Esophagus squamous epithelium (tissue), 5 donors: ENCODE measurements at places on chromosomes 3 and 15.

DNA sequence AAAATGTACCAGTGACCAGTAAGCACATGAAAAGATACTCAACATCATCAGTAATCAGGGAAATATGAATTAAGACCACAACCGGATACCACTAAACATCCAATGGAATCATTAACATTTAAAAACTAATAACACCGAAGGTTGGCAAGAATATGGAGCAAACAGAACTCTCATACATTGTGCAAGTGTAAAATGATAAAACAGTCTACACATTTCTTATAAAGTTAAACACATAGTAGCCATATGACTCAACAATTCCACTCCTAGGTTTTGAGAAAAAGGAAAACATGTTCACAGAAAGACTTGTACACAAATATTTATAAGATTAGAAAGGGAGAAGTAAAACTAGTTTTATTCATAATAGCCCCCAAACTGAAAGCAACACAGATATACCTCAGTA lies 60.3 kb upstream of the SLCO2A1 start:
- DNase-seq: no peak

GRCh38 chr3:17075907-17076306 lies 191.2 kb downstream of the PLCL2 start:
- no peak for DNase-seq

GRCh38 chr15:60774829-60775463 lies 296.0 kb upstream of the ICE2 start:
- no peak for DNase-seq

DNA sequence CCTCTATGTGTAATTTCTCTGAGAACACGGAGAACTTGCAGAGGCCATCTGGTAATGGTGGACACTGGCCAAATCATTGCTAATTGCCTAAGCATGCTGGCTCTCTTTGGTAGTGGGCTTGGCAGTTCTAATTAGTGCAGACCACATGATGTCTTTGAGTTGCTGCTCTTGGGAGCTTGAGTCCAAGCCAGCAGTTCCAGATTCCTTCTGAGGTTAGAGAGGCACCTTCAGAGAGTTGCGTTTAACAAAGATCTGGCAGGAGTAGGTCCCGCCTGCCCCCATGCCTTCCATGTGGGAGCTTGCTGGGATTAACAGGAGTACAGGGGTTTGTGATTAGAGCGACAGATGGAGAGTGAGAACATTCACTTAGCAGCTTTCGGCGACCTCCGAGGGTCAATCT lies 449.0 kb upstream of the LMCD1 start:
- DNase-seq: no peak

DNA sequence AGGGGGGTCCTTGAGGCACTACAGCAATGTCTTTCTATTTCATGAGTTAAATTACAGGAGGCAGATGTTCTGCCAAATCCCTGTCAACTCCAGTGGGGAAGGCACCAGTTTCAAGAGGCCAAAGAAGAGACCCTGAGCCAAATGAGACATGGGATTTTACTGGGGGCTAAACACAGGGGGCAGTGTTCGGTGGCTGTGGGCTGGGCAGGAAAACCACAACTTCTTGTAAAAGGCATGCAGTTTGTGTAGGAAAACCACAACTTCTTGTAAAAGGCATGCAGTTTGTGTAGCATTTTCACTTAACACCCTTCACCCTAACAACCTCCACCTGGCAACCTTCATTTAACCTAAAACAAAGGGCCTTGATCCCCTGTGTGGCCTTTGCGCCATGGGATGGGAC lies 61.0 kb downstream of the POLR2M start:
- no peak for DNase-seq

DNA sequence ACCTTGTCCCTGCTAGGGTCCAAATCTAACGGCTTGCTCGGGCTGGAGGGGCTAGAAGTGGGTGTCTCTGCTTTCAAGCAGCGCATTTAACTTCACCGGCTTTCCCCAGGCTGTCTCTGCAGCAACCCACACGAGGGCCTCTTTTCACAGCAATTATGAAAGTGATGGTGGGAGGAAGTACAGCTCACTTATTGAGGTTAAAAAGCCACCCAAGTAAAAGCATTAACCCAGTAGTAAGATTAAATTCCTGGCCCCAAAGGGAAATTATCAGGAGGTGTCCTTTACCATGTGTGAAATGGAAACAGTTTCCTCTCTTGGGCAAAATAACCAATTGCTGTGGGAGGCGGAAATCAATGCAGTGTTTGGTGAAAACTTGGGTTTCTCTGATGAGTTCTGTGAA lies 41.1 kb downstream of the NGRN start:
- no peak for DNase-seq

DNA sequence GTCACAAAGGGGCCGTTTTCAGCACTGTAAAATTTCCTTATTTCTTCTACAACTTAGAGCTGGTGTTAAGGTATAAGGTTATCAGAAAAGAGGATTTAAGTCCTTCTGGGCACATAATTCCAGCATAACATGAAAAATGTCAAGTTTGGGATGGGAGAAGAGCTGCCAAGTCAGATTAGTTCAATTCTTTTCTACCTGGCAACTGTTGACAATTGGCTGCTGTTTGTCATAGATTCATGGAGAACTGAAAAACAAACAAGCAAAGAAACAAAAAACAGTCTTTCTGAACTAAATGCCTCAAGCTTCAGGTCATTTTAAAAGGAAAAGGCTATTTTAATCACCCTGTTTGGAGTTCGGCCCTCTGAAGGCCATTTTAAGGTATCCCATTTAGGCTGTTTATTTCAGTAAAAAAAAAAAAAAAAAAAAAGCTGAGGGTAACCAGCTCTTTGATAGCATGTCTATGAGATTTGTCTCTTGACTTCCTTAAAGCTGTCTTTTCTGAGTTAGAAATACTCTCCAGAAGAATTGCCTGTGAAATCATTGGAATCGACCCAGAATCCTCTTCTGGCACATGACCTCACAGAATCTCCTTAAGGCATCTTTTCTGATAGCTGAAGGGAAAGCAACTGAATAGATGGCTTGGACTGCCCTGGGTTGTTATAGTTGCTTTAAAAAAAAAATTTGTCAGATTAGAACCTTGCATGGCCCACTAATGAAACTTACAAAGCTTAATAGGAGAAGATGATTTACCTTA lies 173.3 kb downstream of the SEMA6D start:
- DNase-seq: no peak

GRCh38 chr15:77844798-77845446 lies 212.2 kb upstream of the LINGO1 start:
- no peak for DNase-seq

- DNase-seq: no peak
Observed at GRCh38 chr3:183488343-183488742, 59.9 kb upstream of the MCF2L2 start.

- no peak for DNase-seq
Observed at GRCh38 chr3:123028233-123028828, 768 bp upstream of the SEMA5B start.

- no peak for DNase-seq
Observed at GRCh38 chr3:110974902-110975301, 96.7 kb upstream of the NECTIN3 start.

DNA sequence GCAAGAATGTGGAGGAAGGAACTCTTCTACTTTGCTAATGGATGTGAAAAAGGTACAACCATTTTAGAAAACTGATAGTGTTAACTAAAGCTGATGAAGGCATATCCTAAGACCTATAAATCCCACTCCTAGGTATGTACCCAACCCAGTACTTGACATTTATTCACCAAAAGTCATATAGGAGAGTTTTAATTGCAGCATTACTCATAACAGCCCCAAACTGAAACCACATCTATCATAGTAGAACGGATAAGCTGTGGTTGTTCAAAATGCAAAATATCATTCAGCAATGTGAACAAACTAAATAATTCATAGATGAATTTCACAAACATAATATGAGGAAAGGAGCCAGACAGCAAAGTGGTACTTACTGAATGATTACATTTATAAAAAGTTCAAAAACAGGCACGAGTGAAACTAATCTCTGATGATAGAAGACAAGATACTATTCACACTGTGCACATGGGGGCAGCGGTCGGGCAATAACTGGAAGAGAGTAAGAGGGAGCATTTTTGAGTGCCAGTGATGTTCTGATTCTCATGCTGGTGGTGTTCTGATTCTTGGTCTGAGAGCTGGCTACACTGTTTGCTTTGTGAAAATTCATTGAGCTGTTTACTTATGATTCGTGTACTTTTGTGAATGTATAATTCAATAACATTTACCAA lies 34.3 kb downstream of the GOLIM4 start:
- DNase-seq: no peak

- DNase-seq: no peak
Observed at GRCh38 chr3:14925729-14926591, 21.4 kb upstream of the NR2C2 start.

GRCh38 chr3:176595307-176595706 lies 602.0 kb downstream of the TBL1XR1 start:
- DNase-seq: no peak

DNA sequence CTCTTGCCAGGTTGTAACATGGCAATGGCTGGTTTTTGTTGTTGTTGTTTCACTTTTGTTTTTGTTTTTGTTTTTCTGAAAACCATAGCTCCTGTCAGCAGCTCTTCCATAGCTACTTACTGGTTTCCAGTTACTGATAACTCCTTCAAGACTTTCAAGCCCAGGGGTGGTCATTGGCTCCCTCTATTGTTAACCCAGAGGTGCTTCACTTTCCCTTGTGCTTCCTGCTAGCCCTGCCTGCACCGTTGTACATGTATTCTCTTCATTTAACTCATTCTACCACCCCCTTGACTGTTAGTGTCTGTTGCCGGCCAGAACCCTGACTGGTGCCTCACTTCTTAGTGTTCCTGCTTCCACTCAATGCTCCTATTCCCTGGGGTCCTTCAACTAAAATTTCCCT lies 4.2 kb upstream of the TRAT1 start:
- no peak for DNase-seq

DNA sequence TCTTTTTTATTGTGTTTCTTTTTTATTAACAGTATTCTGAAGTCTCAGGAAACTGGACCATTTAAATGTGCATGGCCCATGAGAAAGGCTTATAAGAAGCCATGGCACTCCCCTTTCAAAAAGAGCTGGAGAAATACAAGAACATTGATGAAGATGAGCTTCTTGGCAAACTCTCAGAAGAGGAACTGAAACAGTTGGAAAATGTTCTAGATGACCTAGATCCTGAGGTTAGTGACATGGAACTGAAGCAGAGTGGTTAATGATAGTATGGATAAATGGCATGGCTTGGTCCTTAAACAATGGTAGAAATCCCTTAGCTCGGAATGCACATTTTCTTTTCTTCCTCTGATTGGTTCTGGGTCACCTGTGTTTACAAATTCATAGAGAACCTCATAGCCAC lies 14.9 kb downstream of the TMOD2 start:
- no peak for DNase-seq

- no peak for DNase-seq
Observed at GRCh38 chr3:50582083-50582482, 12.8 kb downstream of the HEMK1 start.

DNA sequence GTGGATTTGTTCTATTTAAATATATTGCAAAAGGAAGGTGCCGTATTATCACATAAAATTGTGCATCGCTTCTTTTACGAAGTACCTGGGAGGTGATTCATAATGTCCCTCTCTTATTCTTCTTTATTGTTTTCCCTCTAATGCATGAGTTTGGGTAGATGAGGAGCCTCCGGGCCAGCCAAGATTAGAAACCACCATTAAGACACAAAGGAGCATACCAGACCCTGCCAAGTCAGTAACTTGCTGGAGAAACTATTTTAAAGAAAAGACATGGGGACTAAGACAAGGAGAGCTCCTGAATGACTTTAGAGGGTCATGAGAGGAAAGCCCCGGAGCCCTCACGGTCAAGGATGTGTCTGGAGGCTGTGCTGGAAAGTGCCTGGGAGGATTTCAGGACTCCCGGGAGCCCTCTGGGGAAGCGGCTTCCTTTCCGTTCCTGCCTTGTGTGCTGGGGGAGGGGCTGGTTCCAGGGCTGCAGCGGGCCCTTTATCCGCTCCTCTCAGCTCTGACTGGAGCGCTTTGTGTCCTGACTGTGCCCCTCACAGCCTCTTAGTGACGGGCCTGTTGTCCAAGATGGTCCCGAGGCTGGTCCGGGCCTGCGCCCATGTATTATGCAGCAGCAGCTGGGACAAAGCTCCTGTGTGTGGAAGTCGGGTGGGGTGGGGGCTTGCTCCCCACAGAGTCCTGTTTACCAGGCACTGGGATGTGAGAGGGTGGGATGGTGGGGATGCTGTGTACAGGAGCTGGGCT lies 35.7 kb downstream of the CORO2B start:
- DNase-seq: no peak

GRCh38 chr15:41104234-41104633 lies 11.8 kb downstream of the INO80 start:
- no peak for DNase-seq

DNA sequence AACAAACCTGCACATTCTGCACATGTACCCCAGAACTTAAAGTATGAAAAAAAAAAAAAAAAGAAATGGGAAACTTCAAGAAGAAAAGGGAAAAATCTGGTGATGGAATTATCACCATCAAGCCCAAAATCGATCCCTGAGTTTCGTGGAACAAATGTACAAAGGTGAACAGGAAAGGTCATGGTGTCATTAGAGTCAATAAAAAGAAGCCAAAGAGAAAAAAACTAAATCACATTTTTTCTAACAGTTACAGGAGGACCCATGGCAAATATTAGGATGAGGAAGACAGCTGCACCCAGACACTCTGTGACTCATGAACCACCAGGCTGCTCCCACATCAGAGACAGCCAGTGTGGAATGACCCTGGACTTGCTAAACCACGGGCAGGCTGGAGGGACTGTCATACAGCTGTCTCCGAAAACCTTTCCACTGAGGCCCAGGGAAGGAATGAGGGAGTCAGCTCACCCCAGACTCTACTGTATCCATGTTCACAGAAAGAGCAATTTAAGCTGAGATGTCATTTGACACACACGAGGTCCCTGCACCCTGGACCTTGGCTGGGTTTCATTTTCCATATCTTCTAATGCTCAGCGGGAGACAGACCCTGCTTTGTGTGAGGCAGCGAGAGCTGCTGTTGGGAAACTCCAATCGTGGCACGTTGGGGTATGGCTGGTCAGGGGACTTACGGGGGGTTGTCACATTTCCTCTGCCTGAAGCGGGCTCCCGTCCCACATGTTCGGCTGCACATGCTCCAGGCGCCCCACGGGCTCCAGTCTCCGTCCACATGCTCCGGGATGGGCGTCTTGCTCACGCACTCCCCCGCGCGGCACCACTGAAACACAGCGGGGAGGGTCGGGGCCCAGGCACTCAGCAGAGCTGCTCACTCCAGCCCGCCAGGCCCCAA lies 210.2 kb downstream of the ADAMTS17 start:
- DNase-seq: no peak

DNA sequence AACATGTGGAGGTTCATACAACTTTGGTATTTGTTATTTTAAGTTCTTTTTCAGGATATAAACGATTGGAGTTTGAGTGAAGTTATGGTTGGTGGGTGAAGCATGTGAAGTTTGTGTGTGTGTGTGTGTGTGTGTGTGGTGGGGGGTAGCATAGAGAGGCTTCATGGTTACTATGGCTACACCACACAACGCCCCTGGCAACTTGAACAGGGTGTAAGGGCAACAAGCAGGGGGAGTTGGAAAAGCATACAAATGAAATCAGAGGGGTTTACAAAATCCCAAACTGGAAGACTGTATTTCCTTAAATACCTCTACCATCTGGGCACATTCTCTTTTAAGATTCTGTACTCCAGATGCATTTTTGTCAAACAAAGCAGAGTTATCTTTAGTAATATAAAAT lies 207.5 kb downstream of the SV2B start:
- DNase-seq: no peak

GRCh38 chr3:63911509-63911872 lies 692 bp downstream of the SCAANT1 start:
- no peak for DNase-seq

- DNase-seq: no peak
Observed at GRCh38 chr15:96431786-96432185, 101.3 kb downstream of the NR2F2 start.

- no peak for DNase-seq
Observed at GRCh38 chr3:43892061-43892460, 201.3 kb downstream of the ABHD5 start.
